ENCODE measurements at places on chromosomes 4 and X. TPM values are rescaled to one million over a fixed set of nuclear protein-coding genes. Genes with fewer than 3 reads are reported as not detected.
A peak's percentile ranks its signal among the peaks of the same experiment; 100 is the strongest.

NUP62CL gene
- 0.18 TPM for total RNA-seq

GRCh38 chr4:5050520-5051277 lies 581 bp upstream of the STK32B start:
- peak; percentile 77 for DNase-seq

DNA sequence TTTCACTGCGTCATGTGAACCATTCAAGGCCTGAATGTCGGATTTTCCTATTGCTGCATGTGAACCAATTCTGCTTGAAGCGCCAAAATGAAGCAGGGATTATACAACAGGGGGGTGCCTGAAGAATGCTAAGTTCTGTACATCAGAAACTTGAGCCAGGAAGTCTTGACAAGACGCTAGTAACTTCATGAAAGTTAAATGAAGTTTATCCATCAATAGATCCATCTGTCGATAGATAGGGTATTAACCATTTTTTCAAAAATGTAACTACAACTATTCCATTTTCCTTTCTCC lies 590 bp upstream of the NAF1 start:
- DNase-seq = no peak

- no peak for DNase-seq
These were observed 54.1 kb upstream of the ARHGAP24 start for GRCh38 chr4:85420831-85421230.

GRCh38 chr4:60737858-60738257 lies 462.3 kb upstream of the ADGRL3 start:
- DNase-seq = no peak

All from right lobe of liver (tissue), 6 donors.